GM23338 (cell line): ENCODE measurements at places on chromosomes 6 and 20. TPM values are rescaled to one million over a fixed set of nuclear protein-coding genes. Genes with fewer than 3 reads are reported as not detected.

GRCh38 chr6:131060311-131060710, 2.7 kb downstream of the EPB41L2 start:
- H3K4me1 ChIP-seq = peaks cover 24% of the 10 kb centered on the region
- H3K36me3 ChIP-seq = peaks cover 3% of the 10 kb centered on the region
- H3K27ac ChIP-seq = no peak overlapping the region
- H3K4me3 ChIP-seq = no peak overlapping the region
- H3K27me3 ChIP-seq = peaks cover 22% of the 10 kb centered on the region

- DNase-seq = no peak
- peaks cover 59% of the 10 kb centered on the region for H3K4me1 ChIP-seq
- no peak overlapping the region for H3K4me3 ChIP-seq
- H3K27ac ChIP-seq = 0 out of 2 replicates have a peak overlapping the region, but pooled peaks have one; percentile 15
- H3K27me3 ChIP-seq = no peaks in the 10 kb centered on the region
- H3K36me3 ChIP-seq = no peaks in the 10 kb centered on the region
These were observed 20.2 kb downstream of the ADNP start for GRCh38 chr20:50911030-50911429.

DNA sequence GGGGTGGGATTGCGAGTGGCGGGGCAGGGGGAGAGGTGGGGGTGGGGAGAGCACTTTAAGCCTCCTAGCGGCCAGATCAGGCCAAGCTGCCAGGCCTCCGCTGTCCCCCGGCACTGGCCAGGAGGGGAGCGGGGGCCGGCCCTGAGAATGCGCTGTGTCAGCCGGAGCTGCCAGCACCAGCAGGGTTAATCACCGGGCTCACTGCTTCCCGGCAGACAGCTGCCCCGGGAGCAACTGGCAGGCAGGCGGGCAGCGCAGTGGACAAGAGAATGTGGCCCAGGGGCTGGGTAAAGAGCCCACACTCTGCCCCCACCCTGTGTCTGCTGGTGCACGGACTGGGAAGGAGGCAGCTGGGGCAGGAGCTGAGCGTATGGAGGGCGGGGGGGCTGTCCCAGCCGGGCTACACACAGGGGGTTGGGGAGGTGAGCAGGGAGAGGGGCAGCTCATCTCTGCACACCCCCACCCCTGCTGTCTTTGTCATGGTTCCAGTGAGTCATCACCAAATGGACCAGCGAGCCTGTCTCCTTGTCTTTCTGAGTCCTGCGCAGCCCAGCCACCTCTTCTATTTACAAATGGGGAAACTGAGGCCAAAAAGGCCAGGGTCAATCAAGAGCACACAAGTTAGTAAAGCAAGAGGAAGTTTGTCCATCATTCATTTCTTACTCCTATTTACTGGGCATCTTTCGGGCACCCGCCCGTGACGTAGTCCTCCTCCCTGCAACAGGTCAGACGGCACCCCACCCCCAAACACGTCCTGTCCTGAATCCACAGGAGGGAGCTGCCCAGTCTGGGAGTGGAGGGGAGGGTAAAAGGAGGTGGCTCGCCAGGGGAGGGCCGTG, 2.1 kb upstream of the LAMA5 start:
- peak overlapping the region; percentile 88 for H3K27ac ChIP-seq
- peak; percentile 84 for DNase-seq
- H3K4me3 ChIP-seq = peak overlapping the region; percentile 64
- H3K4me1 ChIP-seq = peaks cover 37% of the 10 kb centered on the region
- no peaks in the 10 kb centered on the region for H3K36me3 ChIP-seq

GRCh38 chr6:37779111-37779800, 40.3 kb upstream of the ZFAND3 start:
- peaks cover 51% of the 10 kb centered on the region for H3K4me1 ChIP-seq
- peaks cover 46% of the 10 kb centered on the region for H3K27me3 ChIP-seq
- H3K36me3 ChIP-seq = no peaks in the 10 kb centered on the region
- no peak overlapping the region for H3K27ac ChIP-seq

DNA sequence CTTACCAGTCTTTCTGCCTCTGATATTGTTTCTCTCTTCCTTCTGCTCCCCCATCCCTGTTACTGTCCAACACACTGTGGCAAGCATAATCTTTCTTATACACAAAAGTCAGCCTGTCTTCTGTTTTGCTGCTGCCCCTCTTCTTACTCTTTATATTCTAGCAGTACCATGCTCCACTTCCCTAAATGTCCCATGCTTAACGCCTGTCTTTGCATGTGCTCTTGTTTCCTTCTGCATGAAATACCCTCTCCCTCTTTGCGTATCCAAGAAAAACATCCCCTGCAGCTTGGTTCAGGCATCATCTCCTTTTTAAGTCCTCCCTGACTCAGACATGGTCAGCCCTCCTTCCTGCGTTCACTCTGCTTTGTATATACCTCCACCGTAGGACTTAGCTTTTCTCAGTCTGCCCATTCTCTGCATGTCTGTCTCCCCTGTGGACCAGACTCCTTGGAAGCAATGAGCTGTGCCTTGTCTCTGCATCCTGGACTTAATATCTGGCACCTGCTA, 103.9 kb downstream of the CTNNBL1 start:
- no peaks in the 10 kb centered on the region for H3K4me1 ChIP-seq
- no peaks in the 10 kb centered on the region for H3K27me3 ChIP-seq
- DNase-seq = no peak

DNA sequence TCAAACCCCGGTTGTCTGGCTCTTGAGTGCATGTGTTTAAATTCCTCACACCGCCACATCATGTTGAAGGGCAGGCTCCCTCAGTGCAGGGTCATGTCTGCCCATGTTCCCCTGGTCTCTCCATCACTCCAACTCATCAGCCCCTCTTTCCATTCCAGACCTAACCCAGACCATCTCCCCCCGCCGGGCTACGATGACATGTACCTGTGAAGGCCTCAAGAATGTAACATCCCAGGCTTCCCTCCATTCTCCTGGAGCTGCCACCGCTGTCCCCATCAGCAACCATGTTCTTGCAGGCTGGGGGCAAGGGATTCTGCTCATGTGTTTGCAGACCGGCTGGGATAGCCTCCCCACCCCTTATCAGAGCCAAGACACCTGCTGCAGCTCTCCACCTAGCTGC, 19.9 kb downstream of the TMEM74B start:
- H3K27me3 ChIP-seq = no peaks in the 10 kb centered on the region
- H3K4me3 ChIP-seq = no peak overlapping the region
- H3K36me3 ChIP-seq = peaks cover 19% of the 10 kb centered on the region
- H3K27ac ChIP-seq = no peak overlapping the region
- DNase-seq = no peak
- no peaks in the 10 kb centered on the region for H3K4me1 ChIP-seq

GRCh38 chr6:138432063-138432356, 28.0 kb downstream of the HEBP2 start:
- H3K36me3 ChIP-seq = no peaks in the 10 kb centered on the region
- H3K4me1 ChIP-seq = no peaks in the 10 kb centered on the region
- H3K4me3 ChIP-seq = no peak overlapping the region
- DNase-seq = no peak

DNA sequence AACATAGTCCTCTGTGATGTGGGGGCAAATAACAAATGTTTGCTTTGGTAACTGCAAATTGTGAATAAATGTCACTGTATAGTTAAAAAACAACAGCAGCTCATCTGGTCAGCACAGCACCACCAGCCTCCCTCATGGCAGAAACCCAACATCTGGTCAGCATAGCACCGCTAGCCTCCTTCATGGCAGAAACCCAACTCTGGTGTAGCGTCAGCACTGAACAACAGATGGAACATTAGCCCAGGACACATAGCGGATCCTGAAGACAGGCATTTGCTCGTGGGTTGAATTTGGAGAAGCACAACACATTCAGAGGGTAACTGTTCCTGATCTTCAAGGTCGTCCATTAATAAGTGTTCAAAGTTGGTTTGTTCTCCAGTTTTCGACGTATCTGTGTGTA, 265.9 kb downstream of the DLL1 start:
- H3K36me3 ChIP-seq = no peaks in the 10 kb centered on the region
- no peak overlapping the region for H3K27ac ChIP-seq
- no peak overlapping the region for H3K4me3 ChIP-seq

GRCh38 chr20:63736893-63737694, 630 bp downstream of the LIME1 start:
- no peak overlapping the region for H3K27ac ChIP-seq
- peak; percentile 64 for DNase-seq
- peaks cover 7% of the 10 kb centered on the region; the same call in 1 of the 2 replicates for H3K4me1 ChIP-seq
- H3K27me3 ChIP-seq = peaks cover 6% of the 10 kb centered on the region
- H3K4me3 ChIP-seq = peak overlapping the region; percentile 63

DNA sequence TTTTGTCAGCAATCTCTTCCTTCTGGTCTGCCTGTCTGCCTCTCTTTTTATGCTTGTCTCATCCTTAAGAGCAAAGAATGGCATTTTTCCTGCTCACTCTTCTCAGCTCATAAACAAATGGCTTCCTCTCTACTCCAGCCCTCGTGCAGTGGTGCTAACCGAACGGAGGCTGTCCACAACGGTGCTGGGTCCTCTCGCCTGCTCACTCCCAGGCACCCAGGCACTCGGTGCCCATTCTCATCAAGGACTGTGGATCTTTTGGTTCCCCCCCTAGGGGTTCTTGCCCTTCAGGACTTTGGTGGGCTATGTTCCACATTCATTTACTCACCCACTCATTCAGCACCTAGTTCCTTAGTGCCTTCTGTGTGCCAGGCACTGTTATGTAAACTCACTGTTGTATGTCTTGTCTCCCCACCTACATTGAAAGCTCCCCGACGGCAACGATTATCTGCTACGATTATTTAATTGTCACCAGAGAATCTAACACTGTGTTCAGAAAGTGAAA, 113.9 kb downstream of the FYN start:
- H3K27me3 ChIP-seq = no peaks in the 10 kb centered on the region
- no peak for DNase-seq
- H3K27ac ChIP-seq = no peak overlapping the region
- H3K4me3 ChIP-seq = no peak overlapping the region
- peaks cover 24% of the 10 kb centered on the region for H3K4me1 ChIP-seq

- H3K36me3 ChIP-seq = peaks cover 3% of the 10 kb centered on the region; the same call in 1 of the 2 replicates
- no peak overlapping the region for H3K27ac ChIP-seq
- H3K4me1 ChIP-seq = no peaks in the 10 kb centered on the region
- DNase-seq = no peak
- no peak overlapping the region for H3K4me3 ChIP-seq
- H3K27me3 ChIP-seq = no peaks in the 10 kb centered on the region
These were observed 29.1 kb downstream of the LRRN4 start for GRCh38 chr20:6024768-6025167.

DNA sequence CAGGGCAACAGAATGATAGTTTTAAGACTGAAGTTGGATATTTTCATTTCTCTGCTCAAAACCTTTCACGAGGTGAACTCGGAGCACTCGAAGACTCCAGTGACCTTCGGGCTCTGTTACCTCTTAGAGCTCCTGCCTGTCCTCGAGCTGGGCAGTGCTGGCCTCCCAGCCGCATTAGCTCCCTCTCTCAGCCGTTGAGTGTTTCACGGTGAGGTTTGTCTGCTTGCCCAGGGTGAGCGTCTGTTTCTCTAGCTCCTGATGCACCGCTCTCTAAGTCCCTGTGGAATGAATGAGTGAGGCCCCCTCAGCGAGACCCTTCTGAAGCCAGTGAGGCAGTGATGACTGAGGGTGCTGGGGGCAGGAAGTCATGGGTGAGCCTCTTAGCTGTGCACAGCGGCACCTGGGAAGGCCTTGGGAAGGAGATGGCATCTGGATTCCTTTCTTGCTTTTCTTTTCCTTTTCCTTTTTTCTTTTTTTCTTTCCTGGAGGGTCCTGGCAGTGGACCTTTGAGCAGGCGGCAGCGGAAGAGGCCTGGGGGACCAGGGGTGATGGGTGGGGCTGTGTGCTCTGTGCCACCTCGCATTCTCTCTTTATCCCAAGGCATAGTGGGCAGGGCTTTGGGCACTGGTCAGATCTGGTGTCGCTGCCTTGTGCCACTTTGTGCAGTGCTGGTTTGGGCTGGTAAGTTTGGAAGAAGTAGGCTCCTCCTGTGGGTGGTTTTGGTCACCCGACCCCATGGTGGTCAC, 2.2 kb downstream of the PSMG4 start:
- H3K27me3 ChIP-seq = no peaks in the 10 kb centered on the region
- no peak for DNase-seq
- H3K4me3 ChIP-seq = peak overlapping the region; percentile 39; the same call in 1 of the 2 replicates
- H3K27ac ChIP-seq = no peak overlapping the region

- no peaks in the 10 kb centered on the region for H3K27me3 ChIP-seq
- no peak overlapping the region for H3K27ac ChIP-seq
- no peaks in the 10 kb centered on the region for H3K36me3 ChIP-seq
- no peak overlapping the region for H3K4me3 ChIP-seq
These were observed 99.2 kb downstream of the SLC22A3 start for GRCh38 chr6:160447350-160447749.

GRCh38 chr6:152554851-152555250, 82.3 kb downstream of the SYNE1 start:
- H3K4me3 ChIP-seq = no peak overlapping the region
- H3K4me1 ChIP-seq = no peaks in the 10 kb centered on the region
- H3K27ac ChIP-seq = no peak overlapping the region
- H3K27me3 ChIP-seq = no peaks in the 10 kb centered on the region
- DNase-seq = no peak

GRCh38 chr6:96940322-96940721, 15.8 kb downstream of the KLHL32 start:
- H3K27me3 ChIP-seq = no peaks in the 10 kb centered on the region
- no peak overlapping the region for H3K4me3 ChIP-seq
- H3K27ac ChIP-seq = no peak overlapping the region
- no peaks in the 10 kb centered on the region for H3K36me3 ChIP-seq
- no peak for DNase-seq

- peak within 1 kb of the TSS; percentile 89 for H3K4me3 ChIP-seq
- peaks cover 23% of the 10 kb centered on the region for H3K27me3 ChIP-seq
- no peaks in the 10 kb centered on the region for H3K36me3 ChIP-seq
- DNase-seq = peak; percentile 86
- no peak within 1 kb of the TSS for H3K27ac ChIP-seq
These were observed at the start of gene ULBP3 for GRCh38 chr6:150068720-150069648. Gene ULBP3 (minus strand): TSS chr6:150069121. CDS start chr6:150069066, 55 bp downstream.

- no peaks in the 10 kb centered on the region for H3K27me3 ChIP-seq
- no peak for DNase-seq
- H3K27ac ChIP-seq = no peak overlapping the region
- H3K36me3 ChIP-seq = no peaks in the 10 kb centered on the region
- peaks cover 3% of the 10 kb centered on the region; the same call in 1 of the 2 replicates for H3K4me1 ChIP-seq
- no peak overlapping the region for H3K4me3 ChIP-seq
These were observed 72.9 kb downstream of the SGK1 start for GRCh38 chr6:134245041-134245440.

DNA sequence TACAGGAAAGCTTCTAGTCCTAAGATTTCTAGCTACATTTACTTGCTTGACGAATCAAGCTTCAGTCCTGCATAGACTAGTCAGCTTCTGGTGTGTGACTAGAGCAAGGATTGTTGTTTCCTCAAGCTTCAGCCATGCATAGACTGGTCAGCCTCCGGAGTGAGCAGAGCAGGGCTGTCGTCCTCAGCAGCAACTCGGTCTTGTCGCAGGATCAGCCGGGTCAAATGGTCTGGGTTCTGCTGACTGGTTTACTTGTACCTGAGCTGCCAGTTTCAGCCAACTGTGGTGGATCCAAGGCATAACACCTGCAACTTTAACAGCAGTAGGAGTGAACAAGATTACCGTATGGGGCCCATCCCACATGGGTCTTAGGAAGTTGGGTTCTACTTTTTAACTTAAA, 10.8 kb upstream of the GMPR start:
- DNase-seq = no peak
- H3K27ac ChIP-seq = no peak overlapping the region
- 0 out of 2 replicates have a peak, but pooled peaks cover 7% of the 10 kb centered on the region for H3K4me1 ChIP-seq
- no peak overlapping the region for H3K4me3 ChIP-seq
- no peaks in the 10 kb centered on the region for H3K27me3 ChIP-seq

GRCh38 chr20:19783966-19784401, 25.9 kb downstream of the RIN2 start:
- no peaks in the 10 kb centered on the region for H3K27me3 ChIP-seq
- H3K36me3 ChIP-seq = no peaks in the 10 kb centered on the region
- H3K4me1 ChIP-seq = no peaks in the 10 kb centered on the region
- DNase-seq = no peak

Gene RIN2
- 0.43 and 1.4 TPM in 2 replicates for total RNA-seq

Gene PET117
- 21.7 and 25.2 TPM in 2 replicates for total RNA-seq

Gene CFB
- not detected in 2 replicates for total RNA-seq

Gene ZNF341
- total RNA-seq = 6.1 and 6.2 TPM in 2 replicates

Gene LY6G5C
- total RNA-seq = 1.1 TPM in 1 of 2 replicates, not detected in the other

Gene HTR1E
- 0.19 TPM in 1 of 2 replicates, not detected in the other for total RNA-seq

Gene KCNQ5
- 0.87 and 2.3 TPM in 2 replicates for total RNA-seq

Gene GJA10
- total RNA-seq = not detected in 2 replicates

Gene PLCB4
- total RNA-seq = 5.9 and 16.1 TPM in 2 replicates
